ENCODE measurements at places on chromosomes 7 and 10.

DNA sequence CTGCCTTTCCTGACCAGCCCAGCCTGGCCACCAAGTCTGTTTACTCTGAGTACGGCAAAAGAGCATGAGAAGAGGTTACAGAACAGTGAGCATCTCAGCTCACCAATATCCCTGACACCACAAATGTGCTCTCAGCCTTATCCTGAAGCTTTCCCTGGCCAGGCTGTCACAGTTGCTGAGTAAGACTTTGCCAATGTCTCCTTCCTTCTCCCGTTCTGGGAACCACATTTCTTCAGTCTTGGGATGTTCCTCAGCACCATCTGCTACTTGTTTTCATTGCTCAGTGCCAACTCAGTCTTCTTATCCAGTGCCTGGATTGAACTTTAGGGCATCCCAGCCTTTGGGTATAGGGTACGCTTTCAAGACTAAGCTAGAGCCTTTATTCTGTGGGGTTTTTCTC lies 7.1 kb upstream of the KCNIP2 start:
- DNase-seq = no peak

DNA sequence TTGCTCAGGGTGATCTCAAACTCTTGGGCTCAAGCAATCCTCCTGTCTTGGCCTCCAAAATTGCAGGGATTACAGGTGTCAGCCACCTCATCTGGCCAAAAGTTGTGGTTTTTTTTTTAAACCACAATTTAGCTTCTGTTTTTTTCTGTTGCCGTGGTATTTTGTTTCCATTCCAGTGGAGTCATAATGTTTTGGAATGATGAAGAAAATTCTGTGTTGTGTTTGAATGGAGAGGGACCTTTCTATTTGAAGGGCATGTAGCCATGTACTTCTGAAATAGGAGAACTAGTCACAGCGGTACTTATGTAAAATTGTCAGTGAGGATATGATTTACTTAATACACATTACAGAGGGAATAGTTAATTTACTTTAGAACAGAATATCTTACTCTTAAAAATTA lies 201.3 kb downstream of the ARL4A start:
- DNase-seq = no peak

GRCh38 chr7:112225006-112225405 lies 18.5 kb downstream of the ZNF277 start:
- no peak for DNase-seq

DNA sequence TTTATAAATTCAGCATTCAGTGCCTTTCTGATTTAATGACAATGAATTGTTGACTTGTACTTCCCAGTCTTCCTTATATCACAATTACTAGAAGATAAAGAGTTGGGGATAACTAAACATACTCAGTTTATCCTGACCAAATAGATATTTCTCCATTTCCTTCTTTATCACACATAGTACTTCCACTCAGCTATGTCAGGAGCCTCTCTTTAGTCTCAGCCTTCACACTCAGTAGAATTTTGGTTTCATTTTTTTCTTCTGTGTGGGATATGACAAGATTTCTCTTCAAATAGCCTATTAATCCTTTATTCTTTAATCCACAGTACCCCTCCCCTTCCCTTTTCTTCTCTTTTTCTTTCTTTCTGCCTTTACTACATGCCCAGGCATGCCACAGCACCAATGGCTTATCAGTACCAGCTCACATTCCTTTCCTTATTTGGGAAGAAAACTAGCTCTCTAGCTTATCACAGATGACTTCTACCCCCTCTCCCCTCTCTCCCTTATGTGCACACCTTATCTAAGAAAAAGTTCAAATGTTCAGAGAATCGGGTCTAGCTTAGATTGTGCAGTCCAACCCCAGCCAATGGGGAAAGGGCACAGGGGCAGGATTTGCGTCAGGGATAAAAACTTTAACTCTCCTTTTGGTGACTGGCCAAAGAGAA lies 109.0 kb downstream of the PHF14 start:
- no peak for DNase-seq

DNA sequence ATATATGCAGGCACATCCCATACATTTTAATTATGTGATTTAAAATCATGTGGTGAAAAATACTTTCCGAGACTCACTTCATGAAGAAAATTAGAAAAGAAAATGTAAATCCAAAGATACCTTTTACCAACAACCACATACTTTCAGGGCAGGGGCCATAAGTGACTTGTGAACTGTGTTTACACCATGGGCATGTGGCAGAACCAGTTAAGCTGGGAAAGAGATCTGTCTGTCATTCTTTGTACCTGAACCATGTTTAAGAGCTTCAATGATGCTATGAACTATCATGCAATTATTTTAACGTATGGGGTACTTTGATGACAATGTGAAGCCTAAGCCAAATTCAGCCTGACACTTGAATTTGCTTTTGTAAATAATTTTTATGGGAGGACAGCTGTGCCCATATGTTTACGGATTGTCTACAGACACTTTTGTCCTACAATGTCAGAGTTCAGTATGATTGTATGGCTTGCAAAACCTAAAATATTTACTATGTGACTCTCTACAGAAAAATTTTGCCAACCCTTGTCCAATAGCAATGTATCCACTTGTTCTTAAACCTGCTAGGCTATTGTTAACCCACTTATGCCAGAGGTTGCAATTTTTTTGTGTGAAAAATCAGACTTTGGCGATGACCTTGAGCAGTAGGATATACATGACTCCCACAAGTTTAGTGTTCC lies 654.6 kb downstream of the TNS3 start:
- no peak for DNase-seq

DNA sequence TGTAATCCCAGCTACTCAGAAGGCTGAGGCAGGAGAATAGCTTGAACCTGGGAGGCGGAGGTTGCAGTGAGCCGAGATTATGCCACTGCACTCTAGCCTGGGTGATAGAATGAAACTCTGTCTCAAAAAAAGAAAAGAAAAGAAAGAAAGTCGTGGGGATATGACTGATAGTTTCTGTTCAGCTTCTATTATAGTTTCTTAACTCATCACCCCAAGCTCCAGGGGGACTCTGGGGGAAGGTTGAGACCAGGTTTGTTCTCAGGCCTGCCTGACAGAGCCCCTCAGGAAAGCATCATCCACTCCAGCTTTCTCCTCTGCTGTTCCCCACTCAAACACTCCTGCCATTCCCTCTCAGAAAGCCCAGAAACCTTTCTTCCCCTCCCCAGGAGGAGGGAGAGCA lies 542.4 kb upstream of the GALNT17 start:
- DNase-seq = no peak

- no peak for DNase-seq
Observed at GRCh38 chr10:68897336-68897741, 3.8 kb upstream of the DDX50 start.

GRCh38 chr10:113993489-113993991 lies 50.1 kb upstream of the ADRB1 start:
- DNase-seq = no peak

- no peak for DNase-seq
Observed at GRCh38 chr10:63976538-63976937, 455.3 kb downstream of the REEP3 start.

DNA sequence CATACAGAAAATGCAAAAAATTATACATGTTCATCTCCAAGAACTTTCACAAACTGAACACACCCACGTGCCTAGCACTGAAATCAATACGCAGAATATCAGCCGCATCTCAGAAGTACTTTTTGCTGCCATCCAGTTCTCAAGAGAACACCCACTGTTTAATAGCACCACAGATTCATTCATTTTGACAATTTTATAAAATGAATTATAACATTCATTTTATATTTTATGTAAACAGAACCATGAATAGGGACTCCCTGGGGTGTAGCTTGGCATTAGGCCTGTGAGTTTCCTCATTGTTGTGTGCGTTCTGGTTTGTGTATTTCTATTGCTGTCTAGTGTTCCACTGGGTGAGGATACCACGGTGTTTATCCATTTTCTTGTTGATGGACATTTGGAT lies 77.3 kb upstream of the PIP4K2A start:
- no peak for DNase-seq

- no peak for DNase-seq
Observed at GRCh38 chr7:7159063-7159658, 23.2 kb upstream of the C1GALT1 start.

GRCh38 chr7:93374345-93374940 lies 142.3 kb downstream of the VPS50 start:
- DNase-seq = no peak

DNA sequence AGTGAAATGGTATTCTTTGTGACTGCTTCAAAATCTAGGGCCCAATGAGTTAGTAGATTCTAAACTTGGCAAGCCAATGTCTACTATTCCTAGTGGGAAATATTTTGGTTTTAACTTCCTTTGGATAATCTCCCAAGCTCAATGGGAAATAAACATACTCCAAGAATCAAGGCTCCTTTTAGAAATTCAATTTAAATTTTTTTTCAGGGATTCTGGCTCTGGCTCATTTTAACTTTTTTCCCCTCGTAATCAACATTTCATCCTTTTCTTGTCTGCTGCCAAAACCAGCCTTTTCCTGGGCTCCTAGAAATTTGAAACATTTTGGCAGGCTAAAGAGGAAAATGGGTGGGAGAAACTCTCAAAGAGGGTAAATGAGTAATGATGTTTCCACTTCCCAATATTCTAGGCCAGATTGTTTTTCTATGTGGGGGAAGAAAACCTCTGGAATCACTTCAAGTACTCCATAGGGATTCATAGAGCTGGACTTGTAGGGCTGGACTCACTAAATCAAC lies 85.6 kb upstream of the AGR3 start:
- DNase-seq = no peak

DNA sequence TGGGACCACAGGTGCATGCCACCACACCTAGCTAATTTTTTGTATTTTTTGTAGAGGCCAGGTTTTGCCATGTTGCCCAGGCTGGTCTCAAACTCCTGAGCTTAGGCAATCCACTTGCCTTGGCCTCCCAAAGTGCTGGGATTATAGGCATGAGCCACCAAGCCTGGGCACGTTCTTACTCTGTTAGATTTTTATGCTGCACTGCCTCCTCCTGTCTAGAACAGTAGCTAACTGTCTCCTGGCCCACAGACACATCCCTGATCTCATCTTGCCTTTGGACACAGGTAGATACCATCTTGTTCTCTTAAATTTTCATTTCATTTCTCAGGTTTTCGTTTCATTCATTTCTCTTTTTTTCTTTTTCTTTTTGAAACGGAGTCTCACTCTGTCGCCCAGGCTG lies 41.1 kb downstream of the BLVRA start:
- DNase-seq = no peak

DNA sequence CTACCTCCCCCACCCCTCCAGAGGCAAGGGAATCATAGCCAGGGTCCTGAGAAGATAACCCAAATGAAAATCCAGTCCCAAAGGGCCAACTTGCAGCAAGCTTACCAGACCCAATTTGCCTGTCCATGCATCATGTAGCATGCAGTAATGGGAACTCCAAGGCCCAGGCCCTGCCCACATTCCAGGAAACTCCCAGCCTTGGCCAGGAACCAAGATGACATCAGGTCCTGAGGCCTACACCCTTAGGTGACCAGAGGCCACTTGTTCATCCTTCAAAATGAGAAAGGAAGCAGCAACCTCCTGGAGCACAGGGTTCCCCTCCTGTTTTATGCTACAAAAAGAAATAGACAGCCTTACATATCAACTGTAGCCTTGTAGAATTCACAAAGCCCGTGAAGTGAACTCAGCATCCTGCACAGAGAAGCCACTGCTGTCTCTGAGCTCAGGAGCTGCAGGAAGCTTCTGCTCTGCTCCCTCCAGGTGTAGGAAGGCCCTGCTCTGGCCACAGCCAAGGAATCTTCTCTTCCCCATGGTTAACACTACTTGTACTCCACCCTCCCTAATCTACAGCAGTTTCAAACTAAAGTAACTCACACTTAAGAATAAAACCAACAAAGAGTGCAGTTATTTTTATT lies 30.3 kb upstream of the GRB10 start:
- DNase-seq = no peak

DNA sequence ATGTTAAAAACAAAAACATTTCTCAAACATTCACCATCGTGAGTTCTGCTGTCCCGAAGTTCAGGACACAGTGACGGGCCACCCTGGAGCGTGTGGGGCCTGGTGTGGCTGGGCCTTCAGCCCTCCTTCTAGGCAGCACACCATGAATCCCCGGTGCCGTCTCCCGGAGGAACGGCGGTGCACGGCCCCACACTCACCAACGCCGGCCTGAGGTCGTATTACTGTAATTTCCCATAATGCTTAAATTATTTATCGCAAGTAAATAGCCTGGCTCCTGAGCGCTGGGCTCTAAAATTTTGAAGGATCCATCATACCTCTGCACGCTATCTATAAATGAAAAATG lies 1.4 kb downstream of the STK32C start:
- no peak for DNase-seq

DNA sequence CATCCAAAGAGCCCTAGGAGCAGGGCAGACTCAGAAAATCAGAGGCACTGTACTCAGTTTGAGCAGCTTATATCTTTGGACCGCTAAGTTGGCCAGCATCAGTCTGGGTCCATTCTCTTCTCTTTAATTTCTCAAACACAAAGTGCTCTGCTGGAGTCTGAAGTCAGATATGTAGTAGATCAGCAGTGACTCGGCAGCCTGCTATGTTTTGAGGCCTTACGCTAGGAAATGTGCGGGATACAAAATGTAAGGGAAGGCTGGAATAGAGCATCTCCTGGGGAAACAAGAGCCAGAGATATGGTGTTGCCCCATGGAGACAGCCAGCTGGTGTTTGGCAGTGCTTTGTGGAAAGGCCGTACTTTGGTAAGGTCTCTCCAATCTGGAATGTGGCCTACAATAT lies 60.6 kb upstream of the VKORC1L1 start:
- DNase-seq = no peak

DNA sequence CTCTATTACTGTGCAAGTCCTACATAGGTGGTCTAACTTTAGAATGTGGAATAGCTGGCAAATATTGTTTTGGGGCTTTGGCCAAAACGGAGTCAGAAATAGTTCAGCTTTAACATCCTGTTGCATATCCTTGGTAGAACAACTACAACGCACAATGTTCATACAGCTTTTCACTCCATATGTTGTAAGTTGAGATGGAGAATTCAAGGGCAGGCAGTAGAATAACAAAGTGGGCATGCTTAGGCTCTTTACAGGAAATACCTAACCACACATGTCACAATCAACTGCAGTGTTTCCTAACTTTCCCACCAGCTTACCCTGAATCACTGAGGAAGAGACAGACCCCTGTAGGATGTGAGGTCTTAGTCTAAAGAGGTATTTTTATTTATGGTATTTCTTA lies 122.3 kb downstream of the PPP1R3A start:
- DNase-seq = no peak

DNA sequence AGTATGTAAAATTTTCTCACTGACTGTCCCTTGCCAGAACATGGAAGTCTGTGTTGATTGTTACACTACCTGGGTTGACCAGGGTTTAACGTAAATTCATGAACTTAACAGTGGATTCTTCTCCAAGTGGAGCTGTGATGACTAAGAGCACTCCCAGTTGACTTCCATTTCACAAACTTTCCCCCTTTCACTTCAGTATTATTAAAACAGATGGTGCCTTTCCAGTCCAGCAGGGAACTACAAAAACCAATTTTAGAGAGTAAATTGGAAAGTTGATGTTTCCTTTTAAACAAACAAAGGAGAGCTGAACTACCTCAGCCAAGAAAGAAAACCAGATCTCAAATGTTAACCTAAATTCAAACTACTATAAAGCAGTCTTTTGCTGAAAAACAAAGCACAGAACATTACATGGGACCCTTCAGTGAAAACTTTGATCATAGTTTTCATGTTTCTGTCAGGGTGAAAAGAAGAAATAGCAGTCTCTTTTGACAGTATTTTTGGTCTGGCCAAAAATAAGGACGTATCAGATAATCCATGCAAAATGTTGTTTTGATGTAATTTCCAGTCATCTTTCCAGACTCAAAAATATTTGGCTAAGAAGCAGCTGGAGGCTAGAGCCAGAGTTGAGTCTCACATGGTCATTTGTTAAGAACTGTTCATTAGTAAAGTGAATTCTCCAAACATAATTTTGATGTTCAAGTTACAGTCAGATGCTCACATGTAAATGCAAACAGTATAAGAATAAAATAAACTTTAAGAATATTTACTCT lies 479.9 kb upstream of the AKR1E2 start:
- no peak for DNase-seq

GRCh38 chr10:80204677-80205476 lies 460 bp downstream of the ANXA11 start:
- DNase-seq = no peak
